Forelimb muscle (tissue), 1 donor: ENCODE measurements at places on chromosomes 7 and 10. TPM values are rescaled to one million over a fixed set of nuclear protein-coding genes. Genes with fewer than 3 reads are reported as not detected.

DNA sequence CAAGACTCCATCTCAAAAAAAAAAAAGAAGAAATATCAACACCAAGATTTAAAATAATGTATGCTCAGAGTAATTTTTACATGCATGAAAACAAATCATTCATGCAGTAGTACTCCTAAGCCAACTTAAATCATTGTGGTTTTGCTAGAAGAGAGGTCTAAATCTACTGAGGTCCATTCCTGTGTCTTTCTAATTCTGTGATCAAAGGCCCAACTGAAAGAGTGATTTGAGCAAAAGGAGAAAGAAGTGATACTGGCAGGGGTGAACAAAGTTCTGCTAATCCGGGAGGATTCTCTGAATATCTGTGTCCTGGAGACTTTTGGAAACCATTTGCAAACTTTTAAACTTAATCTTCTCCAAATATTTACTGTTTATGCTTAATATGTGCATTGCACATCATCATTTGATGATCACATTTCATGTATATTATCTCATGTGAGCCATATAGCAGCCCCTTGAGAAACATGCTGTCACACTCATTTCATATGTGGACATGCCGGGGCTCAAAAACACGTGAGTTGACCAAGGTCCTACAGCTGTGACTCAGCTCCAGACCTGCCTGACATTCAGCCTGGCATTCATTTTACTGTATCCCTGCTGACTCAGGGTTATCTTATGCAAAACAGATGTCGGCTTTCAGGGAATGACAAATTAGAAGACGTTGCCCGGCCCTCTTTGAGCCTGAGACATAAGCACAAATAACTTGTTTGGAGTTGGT, 76.4 kb downstream of the FAM107B start:
- no peak for DNase-seq

DNA sequence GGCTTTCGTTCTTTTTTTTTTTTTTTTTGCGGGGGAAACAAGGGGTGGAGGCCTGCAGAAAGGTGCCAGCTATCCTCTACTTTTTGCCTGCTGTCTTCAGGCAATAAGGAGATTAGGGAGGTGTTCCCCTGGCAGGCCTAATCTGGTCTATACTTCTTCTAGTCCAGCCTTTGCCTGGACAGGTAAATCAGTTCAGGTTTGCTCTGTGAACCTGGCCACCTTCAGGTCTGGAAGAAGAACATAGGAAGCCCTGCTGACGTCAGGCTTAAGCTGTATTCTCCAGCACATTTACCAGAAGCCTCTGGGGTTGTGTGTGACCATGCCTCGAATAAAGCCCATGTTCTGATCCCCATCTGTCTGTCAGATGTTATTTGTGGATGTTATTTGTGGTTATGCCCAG, 115.4 kb downstream of the SDK1 start:
- DNase-seq: no peak

- DNase-seq: no peak
Measured at GRCh38 chr10:84493951-84494848, 165.8 kb downstream of the CCSER2 start.

GRCh38 chr10:97572214-97572989, at the start of gene ANKRD2:
Gene ANKRD2, plus strand, starts transcription at chr10:97572779. Its CDS starts 10 bp downstream, at chr10:97572789.
- peak; percentile 36 for DNase-seq

DNA sequence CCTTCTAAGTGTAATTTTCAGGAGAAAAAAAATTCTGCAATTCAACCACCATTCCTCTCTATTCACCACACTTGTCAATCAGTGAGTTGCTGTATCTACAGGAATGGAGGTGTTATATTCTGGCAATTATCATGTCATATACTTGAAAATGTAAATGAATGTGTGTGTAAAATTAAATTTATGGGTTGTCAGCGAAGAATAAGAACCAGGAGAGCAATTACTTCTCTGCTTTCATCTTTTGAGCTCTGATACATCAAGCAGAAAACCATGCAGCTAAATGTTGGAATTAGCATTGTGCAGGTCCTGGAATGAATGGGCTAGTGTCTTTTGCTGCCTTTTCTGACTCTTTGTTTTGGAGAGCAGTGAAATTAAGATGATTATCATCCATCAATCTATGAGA, 207.6 kb downstream of the FOXP2 start:
- no peak for DNase-seq

DNA sequence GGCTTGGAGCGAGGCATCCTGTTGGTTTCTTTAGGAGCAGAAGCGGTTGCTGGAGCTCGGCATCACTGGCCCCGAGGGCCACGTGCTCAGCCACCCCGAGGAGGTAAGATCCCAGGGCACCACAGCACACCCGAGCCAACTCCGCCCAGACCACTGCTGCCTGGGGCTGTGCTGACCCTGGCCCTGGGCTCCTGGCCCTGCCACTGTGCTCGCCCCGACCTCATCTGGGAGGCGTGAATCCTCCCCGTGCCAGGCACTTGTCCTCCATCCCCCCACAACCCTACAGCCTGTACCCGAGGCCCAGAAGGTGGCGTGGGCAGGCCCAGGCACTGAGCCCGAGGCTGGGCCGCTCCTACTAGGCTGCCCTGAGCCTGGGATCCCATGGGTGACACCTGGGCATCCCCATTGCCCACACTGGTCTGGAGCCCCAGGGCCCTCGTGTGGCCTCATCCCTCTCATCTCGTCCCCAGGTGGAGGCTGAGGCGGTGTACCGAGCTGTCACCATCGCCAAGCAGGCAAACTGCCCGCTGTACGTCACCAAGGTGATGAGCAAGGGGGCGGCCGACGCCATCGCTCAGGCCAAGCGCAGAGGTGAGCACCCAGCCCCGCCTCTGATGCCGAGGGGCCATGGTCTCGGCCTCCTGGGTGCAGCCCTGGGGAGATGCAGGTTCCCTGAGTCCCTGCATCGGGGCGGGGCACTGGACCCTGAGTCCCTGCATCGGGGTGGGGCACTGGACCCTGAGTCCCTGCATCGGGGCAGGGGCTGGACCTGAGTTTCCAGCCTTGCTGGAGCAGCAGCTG, 11.8 kb downstream of the DPYSL4 start:
- no peak for DNase-seq

DNA sequence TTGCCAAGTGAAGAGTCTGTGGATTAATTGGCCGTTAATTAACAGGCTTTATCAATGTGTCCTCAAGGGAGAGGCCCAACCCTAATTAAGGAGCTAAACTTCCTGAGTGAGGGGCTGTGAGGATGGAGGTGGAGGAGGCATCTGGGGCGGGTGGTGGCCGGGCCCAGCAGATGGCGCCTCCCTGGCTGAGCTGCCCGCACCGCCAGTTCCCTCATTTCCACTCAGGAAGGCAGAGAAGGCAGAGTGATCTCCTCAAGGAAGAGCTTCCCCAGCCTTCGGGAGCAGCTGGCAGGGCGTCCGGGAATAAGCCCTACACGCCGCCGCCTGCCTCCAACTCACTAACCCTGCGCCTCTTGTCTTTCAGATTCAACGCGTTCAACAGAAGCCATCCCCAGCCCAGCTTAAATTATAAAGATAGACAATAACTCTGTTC, 112.2 kb downstream of the CYTH3 start:
- no peak for DNase-seq

DNA sequence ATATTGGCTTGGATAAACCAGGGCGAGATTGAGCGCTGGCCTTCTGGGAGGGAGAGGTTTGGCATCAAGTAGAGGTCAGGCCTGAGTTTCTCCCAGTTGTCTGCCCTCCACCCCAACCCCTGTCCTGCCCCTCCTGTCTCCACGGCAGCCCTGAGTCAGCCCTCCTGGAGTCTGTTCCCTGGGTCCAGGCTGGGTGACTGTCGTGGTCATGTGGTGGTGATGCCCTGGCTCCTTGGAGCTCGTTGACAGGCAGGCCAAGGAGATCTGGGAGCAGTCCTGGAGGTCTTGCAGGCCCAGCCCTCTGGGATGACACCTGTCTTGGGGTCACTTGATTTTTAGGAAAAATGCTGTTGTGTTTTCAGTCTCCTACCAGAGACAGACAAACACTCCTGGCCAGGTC, 53.6 kb upstream of the PODXL start:
- no peak for DNase-seq

GRCh38 chr7:7757576-7757975, 39.2 kb upstream of the RPA3 start:
- no peak for DNase-seq

DNA sequence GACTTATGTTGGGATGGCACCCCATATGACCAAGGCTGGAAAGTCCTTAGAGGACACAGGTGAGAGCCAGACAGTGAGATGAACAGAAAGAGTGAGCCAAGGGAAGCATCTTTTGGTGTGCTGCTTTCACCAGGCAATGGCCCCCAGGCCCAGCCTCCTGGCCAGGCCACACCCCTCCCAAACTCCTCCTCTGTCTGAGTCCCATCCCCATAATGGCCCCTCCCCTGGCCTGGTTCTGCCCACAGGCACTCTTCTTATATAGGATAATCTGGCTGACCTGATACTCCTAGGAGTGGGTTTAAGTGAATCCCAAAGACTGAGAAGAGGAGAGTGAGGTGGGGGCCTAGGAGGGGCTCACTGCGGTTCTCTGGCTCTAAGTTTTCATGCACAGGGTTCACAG, 252.5 kb downstream of the RPS24 start:
- no peak for DNase-seq

- no peak for DNase-seq
Measured at GRCh38 chr10:127875449-127875765, 17.3 kb downstream of the CLRN3 start.

GRCh38 chr7:142954680-142955268, 7.4 kb downstream of the KEL start:
- no peak for DNase-seq

- no peak for DNase-seq
Measured at GRCh38 chr10:21668831-21669230, 134.8 kb downstream of the MLLT10 start.

DNA sequence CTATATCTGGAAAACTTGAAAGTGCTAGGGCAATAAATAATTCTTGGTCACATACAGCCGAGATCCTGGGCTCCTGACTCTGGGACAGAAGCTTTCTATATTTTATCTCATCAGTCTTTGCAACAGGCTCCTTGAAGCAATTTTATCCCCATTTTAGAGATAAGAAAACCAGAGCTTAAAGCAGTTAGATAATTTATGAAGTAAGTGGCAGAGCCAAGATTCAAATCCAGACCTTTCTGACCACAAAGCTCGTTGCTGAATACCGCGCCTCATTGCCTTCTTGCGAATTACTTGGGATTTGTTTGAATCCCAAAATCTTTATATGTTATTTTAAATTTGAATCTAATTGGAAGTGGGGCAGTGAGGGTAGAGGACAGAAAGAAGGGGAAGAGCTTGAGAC, 106.0 kb downstream of the TCF7L2 start:
- DNase-seq: no peak

DNA sequence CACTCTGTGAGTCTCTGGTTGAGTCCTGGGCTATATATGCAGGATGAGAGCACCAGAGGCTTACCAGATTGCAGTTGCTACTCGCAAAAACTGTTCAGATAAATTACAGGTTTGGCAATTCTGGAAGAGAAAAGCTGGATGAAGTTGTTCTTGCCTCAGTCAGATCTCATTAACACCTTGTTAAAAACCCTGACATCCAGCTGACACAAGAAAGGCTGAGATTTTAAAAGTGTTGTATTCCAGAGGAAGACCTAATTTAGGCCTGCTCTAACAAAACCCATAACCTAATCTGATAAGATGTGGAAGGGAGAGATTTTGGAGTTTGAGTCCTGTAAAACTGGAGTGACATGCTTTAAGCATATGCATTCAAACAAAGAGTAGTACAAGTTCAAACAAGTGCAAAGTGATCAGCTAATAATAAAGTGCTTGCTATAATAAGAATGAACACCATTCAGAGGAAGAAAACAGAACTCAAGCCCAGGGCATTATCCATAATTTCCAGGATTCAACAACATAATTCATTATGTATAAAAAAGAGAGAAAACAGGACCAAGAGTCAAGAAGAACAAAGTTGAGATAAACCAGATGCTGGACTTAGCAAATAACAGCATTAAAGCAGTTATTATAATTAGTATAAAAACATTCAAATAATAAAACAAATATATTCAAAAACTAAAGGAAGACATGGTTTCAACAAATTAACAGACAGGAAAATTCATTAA, 135.5 kb downstream of the CD36 start:
- DNase-seq: no peak

DNA sequence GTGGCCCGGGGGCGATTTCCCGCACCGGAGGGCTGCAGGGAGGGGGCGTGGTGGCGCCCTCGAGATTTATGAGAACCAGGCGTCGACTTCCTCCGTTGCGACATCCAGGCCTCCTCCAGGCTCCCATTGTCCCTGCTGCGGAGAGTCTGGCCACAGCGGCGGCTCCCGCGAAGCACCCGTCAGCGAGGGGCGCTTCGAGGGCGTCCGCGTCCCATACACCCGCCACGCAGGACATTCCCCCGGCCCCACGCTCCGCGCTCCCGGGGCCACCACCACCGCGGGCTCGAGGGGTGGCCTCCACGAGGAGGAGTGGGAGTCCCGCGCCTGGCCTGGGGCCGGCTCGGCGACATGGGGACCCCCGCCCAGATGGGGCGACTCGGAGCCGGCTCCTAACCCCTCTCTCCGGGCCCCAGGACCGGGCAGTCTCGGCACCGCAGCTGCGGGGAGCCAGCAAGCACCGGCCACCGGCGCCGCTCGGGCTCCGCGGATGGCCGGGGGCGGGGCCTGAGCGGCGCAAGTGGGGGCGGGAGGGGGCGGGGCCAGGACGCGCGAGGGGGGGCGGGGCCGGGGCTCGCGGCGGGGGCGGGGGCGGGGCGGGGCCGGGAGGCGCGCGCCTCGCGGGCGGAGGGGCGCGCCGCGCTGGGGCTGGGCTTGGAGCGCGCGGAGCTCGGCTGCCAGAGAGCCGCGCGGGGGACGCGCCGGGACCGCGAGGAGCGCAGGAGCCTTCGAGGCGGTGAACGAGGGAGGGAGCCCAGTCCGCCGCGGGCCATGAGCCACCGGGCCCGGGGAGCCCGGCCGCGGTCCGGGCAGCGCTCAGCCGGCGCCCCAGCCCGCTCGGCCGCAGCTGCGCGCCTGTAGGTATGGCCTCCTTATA, at the start of gene SH2B2:
SH2B2 (plus strand) TSS at position 632 of the 874 bp plus-strand sequence. CDS start 13,683 bp downstream, outside the sequence.
- DNase-seq: peak; percentile 19

- DNase-seq: no peak
Measured at GRCh38 chr10:62109587-62110293, 158.9 kb downstream of the RTKN2 start.

- DNase-seq: no peak
Measured at GRCh38 chr7:36735172-36735571, 10.9 kb upstream of the AOAH start.

ABCA13 gene
- 0.06 TPM for polyA plus RNA-seq

INHBA gene
- polyA plus RNA-seq: 3.4 TPM

FRAT1 gene
- polyA plus RNA-seq: 1.0 TPM

FAM241B gene
- 0.39 TPM for polyA plus RNA-seq

MOGAT3 gene
- not detected for polyA plus RNA-seq

CPED1 gene
- polyA plus RNA-seq: 8.4 TPM

CEP55 gene
- polyA plus RNA-seq: 6.2 TPM

ITPRID1 gene
- polyA plus RNA-seq: 0.52 TPM
